ENCODE measurements at places on chromosomes 7 and 10.
A peak's percentile ranks its signal among the peaks of the same experiment; 100 is the strongest.

DNA sequence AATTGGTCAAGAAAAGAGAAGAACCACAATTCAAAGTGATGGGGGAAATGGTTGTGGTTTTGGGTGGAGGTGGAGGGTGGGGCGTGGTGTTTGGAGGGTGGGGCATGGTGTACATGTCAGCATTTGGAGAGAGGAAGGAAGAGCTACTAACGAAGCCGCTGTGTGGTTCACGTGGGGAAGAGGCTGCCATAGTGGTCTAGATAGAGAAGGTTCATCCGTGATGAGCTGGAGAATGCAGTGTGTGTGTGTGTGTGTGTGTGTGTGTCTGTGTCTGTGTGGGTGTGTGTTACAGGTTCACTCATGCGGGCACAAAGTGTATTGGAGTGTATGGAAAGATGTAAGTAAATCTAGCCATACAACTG, 6.1 kb upstream of the VCL start:
- peak; percentile 61 for DNase-seq

- no peak for DNase-seq
Observed at GRCh38 chr10:127600479-127600878, 51.4 kb downstream of the NPS start.

DNA sequence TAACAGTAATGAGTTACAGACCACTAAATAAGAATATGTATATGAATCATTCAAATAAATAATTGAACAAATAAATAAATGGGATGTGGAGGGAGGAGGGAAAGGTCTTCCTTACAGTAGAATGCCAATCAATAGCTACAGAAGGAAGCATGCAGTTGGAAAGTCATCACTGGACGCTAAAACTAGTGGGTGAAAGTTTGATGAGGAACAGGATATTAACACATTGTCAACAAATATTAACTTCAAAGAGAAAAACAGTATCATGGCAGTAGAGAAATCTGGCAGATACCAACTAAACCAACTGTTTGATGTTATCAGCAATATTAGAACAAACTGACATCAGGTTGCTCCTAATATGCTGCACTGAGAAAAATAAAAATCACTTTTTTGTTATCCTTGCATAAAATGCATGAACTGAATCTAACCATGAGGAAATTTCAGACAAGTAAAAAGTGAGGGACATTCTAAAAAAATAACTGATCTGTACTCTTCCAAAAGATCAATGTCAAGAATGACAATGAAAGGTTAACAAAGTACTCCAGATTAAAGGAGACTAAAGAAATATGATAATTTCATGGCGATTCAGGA, 94.1 kb downstream of the ZFAND4 start:
- no peak for DNase-seq

DNA sequence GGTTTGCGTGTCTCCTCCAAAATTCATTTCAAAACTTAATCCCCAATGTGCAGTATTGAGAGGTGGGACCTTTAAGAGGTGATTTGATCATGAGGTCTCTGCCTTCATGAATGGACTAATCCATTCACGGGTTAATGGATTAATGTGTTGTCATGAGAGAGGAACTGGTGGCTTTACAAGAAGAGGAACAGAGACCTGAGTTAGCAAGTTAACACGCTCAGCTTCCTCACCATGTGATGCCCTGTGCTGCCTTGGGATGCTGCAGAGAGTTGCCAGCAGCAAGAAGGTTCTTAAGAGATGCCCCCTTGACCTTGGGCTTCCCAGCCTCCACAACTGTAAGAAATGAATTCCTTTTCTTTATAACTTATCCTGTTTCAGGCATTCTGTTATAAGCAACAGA, 3.7 kb upstream of the TCTN3 start:
- DNase-seq, result no peak

DNA sequence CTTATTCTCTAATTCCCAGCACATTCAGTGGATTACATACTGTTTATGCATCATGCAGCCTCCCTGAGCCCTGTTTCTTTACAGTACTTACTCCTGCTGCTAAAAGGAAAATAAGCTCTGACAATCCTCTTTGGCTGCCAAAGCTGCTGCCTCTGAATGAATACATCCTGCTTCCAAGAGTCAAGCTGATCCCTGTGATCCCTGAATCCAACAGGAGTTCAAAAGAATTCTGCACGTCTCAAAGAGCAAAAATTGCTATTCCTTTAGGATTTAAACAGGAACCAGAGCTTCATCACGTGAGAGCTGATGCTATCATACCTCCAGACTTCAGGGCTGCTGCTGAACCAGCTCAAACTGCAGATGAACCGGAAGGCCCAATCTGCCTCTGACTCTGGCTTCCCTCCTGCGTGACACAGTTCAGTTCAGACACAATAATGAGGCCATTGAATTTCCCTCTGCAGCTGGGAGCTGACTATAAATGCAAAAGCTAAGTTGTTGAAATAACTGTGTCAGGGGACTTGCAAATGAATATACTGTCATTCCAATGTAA, 851.0 kb upstream of the PHF14 start:
- no peak for DNase-seq

- no peak for DNase-seq
Observed at GRCh38 chr7:50466815-50467585, 16.9 kb upstream of the FIGNL1 start.

DNA sequence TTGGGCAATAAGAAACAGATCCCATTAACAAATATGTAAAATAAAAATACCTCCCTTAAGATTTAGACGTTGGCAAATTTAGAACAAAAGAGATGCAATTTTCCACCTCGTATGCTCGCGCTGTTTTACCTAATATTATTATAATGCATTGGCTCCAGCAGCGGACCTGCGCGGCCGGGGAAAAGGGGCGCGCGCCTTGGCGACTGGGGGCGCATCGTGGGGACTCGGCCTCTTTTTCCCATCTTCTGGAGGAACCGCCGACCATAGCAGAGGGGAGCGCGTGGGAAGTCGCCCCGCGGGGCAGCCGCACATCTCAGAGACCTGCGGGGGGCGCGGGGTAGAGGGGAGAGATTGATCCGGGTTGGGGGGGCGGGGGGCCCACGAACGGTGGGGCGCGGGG, 139.4 kb upstream of the MKI67 start:
- no peak for DNase-seq

DNA sequence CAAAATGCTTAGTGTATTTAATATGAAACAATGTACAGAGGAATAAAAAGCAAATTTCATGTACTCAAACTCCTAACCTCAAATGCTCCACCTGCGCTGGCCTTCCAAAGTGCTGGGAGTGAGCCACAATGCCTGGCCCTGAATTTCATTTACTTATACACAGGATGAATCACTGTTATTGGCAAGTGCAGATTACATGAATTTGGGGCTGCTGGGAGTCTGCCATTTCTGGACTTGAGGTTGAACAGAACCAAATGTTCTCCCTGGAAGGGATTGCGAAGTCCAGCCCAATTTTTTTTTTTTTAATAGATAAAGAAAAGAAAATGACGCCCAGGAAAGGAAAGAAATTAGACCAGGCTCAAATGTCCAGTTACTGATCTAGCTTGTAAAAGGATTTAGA, 6.8 kb upstream of the CSTF2T start:
- no peak for DNase-seq

- no peak for DNase-seq
Observed at GRCh38 chr7:143492043-143492471, 14.4 kb downstream of the TAS2R41 start.

DNA sequence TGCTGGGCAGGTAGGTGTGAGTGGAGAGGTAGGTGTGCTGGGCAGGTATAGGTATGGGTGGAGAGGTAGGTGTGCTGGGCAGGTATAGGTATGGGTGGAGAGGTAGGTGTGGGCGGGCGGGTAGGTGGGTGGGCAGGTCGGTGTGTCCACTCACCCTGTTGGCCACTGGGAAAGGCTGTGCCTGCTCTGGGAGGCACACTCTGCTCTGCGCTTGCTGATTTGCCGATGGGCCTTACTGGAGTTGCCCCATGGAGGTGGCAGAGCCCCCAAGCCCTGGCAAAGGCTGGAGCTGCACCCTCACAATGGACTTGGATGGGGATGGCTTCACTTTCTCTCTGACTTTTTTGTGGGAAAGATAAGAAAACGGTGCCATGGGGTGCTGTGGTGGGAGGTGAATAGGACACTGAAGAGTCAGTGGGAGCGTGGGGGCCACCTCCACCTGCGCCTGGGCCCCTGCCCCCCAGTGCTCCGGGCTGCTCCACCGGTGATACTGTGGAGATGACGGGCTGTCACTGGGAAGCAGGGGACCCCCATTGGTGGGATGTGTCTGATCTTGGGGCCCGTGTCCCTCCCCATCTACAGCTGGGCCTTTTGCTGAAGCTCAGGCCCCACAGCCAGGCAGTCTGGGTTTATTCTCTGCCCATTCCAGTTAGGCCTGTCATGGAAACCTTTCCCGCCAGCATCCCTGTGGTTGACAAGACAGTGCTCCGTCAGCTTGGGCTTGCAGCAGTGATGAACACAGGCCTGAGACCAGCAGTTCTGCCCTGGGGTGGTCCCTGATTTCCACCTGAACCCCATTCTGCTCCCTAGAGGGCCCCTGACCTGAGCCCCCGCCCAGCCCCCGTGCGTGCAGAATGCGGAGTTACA, 75.0 kb downstream of the NKX6-2 start:
- DNase-seq, result no peak

GRCh38 chr7:100543586-100543985, 4.6 kb downstream of the AGFG2 start:
- no peak for DNase-seq

- DNase-seq, result no peak
Observed at GRCh38 chr7:47647181-47647917, 65.4 kb upstream of the TNS3 start.

DNA sequence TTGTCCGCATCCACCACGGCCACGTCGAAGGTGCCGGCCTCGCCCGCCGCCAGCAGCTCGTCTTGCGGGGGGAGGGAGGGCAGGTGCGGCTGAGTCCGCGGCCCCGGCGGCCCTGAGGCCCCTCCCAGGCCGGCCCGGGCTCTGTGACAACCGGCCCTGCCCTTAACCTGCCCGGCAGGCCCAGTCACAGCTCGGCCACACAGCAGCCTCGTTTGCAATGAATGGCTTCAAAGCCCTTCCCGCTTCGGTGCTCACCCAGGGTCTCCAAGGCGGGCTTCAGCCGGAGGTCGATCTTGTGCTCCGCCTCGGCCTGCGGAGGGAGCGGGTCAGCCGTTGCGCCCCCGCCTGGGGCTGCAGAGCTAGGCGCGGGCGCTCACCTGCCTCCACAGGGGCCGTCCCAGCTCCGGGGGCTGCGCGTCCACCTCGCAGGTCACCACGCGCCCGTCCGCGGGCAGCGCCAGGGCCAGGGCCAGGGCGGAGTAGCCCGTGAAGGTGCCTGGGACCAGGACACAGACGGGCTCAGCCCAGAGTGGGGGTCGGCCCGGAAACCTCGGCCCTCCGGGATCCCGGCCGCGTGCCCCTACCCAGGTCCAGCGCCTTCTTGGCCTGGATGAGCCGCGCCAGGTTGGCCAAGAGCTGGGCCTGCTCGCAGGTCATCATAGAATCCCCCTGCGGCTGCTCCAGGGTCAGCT, 928 bp downstream of the COMTD1 start:
- no peak for DNase-seq

- DNase-seq, result no peak
Observed at GRCh38 chr10:98997596-98997995, 238.1 kb downstream of the HPSE2 start.

GRCh38 chr10:118036281-118036875, 10.4 kb downstream of the RAB11FIP2 start:
- no peak for DNase-seq

GRCh38 chr10:114623661-114624294, 34.3 kb downstream of the ABLIM1 start:
- no peak for DNase-seq

DNA sequence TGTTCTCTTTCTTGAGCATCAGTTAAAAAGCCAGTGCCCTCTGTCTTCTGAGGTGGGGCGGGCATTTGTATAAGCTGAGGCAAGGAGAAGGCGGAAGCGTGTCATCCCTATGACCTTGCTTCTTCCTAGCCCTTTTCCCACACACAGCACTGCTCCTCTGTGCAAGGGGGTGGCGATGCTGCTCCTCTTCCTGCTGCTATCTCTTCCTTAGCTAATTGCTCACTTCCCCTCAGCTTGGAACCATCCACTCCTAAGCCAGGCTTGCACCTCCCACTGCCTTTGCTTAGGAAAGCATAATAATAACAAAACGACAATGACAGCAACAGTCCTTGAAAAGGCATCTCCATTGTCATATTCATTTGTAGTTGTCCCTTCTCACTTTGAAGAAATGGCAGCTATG, 366.9 kb downstream of the PHTF2 start:
- no peak for DNase-seq

DNA sequence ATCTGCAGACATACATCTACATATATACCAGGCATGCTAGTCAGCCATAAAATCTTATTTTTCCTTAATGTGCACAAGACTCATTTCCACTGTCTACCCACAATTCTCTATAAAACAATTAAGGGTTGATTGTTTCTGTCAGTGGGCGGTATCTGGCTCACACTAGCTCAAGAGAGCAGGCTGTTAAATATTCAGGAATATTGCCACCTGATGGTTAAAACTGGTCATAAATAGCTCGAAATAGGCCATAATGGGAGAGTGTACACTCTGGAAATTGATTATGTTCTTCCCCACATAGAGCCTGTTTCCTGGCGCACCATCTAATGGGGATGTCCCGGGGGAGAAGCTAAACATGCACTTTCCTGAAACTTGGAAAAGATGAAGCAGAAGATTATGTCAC, 620.6 kb upstream of the ANKRD30A start:
- DNase-seq, result no peak

DNA sequence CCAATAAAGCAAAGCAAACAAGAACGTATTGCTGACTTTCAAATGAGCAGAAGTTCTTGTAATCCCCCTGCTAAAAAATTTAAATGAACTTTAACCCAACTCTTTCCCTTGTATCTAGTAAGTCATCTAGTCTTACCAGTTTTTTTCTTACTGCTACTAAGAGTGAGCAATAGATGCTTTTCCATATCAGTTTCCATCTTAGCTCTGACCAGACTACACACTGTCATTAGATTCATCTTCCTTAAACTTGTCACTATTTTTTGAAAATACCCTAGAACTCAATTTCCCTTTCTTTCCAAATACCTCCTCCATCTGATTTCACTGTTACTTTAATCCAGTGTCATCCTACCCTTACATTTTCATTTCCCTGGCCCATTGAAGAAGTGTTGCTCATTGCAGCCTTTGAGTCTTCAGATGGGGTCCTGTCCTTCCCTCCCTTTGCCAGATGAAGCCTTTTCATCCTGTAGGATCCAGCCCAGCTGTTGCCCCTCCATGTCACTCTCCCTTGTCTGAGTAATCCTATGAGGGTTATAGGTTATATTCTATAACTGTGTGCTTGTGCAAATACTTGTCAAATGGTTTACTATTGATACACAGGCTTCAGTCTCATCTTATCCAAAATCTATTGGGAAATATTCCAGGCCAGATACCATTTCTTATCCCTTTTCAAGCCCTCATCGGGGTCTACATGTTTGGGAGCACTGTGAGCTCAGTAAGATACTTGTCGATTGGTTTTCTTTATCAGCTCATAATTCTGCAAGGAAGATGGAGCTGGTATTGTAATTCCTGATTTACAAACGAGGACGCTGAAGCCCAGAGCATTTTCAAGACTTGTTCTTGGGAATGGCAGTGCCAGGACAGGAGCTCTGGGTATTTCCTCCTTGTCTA, 51.5 kb upstream of the ITGB1 start:
- no peak for DNase-seq
